ENCODE measurements at places on chromosomes 6 and 20. TPM values are rescaled to one million over a fixed set of nuclear protein-coding genes. Genes with fewer than 3 reads are reported as not detected.

TOP1 gene
- 23.7 TPM for total RNA-seq

RAB44 gene
- total RNA-seq, result 0.07 TPM

RIPOR3 gene
- not detected for total RNA-seq

RFX6 gene
- total RNA-seq, result not detected

LHFPL5 gene
- total RNA-seq, result not detected

EFCAB8 gene
- total RNA-seq, result not detected

KIF16B gene
- 5.0 TPM for total RNA-seq
